ENCODE measurements at places on chromosomes 3 and 15.

DNA sequence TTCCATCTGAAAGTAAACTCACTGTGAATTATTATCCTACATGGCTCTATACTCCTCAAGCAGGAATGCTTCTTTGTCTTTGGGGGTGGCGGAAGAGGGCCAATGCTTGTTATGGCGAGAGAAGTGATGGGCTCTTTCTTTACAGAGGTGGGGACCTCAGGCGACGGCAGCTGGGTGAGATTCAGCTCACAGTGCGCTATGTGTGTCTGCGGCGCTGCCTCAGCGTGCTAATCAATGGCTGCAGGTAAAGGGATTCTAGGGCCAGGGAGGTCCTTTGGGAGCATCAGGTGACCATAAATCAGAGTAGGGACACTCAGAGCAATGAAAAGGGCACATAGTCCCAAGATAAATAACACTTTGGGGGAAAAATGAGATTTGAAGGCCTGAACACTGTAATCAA lies 39.0 kb downstream of the ESYT3 start:
- DNase-seq: no peak

DNA sequence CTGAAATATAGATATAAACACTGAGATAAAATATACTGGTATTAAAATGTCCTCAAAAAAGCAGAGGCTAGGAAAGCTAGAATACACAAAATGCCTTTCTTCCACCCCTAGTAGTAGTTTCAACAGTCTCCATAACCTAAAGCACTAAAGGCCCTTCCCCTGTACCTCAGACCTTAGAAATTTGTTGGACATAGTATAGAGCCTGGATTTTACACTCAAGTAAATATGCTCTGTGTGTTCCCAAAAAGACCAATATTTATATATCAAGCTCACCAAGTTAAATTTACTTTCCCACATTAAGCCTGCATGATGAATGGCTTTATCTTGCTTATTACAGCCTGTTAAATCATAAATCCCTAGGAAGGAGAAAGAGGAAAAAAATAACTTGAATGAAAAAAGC lies 378.7 kb upstream of the AZI2 start:
- no peak for DNase-seq

GRCh38 chr3:100354850-100355249 lies 20.3 kb downstream of the NIT2 start:
- DNase-seq: no peak

DNA sequence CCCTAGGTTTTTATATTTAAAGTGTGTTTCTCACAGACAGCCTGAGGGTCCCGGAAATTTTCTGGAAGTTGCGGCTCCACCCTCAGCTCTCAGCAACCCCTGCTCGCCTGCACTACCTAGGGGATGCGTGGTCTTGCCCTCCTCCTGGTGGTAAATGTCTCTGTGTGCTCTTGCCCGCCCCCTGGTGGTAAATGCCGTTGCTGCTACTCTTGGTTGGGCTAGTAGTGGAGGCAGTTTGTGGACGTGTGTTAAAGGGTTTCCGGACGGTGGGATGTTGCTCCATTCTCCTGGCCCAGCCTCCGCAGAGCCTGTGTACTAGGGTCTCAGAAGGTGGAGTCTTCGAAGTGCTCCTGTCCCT lies 27.4 kb downstream of the STOML1 start:
- DNase-seq: peak; percentile 86

DNA sequence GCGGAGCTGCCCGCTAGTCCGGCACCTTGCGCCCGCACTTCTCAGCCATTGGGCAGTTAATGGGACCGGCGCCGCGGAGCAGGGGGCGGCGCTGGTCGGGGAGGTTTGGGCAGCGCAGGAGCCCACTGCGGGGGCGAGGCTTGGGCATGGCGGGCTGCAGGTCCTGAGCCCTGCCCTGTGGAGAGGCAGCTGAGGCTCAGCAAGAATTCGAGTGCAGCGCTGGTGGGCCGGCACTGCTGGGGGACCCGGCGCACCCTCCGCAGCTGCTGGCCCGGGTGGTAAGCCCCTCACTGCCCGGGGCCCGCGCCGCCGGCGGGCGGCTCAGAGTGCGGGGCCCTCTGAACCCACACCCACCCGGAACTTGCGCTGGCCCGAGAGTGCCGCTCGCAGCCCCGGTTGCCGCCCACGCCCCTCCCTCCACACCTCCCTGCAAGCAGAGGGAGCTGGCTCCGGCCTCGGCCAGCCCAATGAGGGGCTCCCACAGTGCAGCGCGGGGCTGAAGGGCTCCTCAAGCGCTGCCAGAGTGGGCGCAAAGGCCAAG lies 835.0 kb downstream of the TBL1XR1 start:
- no peak for DNase-seq

DNA sequence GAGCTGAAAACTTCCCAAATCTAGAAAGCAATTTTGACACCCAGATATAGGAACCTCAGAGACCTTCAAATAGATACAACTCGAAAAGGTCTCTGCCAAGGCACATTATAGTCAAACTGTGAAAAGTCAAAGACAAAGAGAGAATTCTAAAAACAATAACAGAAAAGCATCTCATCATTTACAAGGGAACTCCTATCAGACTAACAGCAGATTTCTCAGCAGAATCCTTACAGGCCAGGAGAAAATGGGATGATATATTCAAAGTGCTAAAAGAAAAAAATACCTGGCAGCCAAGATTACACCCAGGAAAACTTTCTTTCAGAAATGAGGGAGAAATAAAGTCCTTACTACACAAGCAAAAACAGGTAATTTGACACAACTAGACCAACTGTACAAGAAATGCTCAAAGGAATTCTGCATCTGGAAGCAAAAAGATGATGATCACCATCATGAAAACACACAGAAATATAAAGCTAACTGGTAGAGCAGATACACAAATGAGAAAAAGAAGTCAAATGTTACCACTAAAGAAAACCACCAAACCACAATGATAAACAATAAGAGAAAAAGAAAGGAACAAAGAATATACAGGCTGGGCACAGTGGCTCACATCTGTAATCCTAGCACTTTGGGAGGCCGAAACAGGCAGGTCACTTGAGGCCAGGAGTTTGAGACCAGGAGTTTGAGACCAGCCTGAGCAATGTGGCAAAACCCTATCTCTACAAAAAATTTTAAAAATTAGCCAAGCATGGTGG lies 50.4 kb downstream of the ADAM10 start:
- no peak for DNase-seq

DNA sequence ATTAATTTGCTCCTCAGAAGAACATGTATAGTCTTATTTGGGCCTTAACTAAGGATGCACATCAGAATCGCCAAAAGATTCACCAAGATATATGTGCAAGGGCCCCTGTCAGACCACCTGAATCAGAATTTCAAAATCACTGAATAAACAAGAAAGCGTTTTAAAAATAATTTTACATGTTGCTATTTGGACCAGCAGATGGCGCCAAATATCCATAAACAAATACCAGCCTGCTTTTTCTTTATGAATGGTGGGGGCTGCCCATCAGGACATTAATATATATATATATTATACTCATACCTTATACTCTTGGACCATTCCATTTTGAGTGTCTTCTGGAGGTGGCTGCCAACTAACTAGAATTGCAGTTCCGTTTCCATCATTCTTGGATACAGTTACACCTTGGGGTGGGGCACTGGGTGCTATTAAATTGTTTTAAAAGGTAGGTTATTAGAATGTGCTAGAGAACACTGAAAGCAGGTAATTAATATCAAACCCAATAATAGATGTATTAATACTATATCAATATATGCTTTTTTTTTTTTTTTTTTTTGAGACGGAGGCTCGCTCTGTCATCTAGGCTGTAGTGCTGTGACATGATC lies 1108.3 kb downstream of the ROBO1 start:
- DNase-seq: no peak

DNA sequence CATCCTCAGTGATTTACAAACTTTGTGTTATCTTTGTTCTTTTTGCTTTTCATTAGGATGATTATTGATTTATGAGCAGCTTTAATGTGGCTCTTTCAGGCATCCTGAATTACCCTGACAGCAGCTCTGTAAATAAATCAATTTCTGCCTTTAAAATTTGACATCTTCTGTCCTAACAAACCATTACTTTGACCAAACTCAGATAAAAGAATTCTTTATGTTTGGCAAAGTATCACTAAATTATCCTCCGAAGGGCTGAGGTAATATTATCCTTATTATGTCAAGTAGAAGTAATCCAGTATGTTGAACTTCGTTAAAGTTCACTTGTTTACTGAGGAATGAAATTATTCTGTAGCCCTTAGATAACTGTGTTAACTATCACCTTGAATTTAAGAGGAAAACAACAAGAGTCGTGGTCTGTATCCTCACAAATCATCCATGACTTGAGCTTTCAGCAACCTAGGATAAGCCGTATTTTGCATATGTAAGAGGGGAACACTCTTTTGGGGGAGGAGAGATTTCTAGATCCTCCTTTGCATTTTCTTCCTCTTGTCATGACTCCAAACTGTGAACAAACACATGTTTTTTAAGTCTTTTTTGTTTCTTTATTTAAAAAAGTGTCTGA lies 173.2 kb upstream of the STAC start:
- DNase-seq: no peak

DNA sequence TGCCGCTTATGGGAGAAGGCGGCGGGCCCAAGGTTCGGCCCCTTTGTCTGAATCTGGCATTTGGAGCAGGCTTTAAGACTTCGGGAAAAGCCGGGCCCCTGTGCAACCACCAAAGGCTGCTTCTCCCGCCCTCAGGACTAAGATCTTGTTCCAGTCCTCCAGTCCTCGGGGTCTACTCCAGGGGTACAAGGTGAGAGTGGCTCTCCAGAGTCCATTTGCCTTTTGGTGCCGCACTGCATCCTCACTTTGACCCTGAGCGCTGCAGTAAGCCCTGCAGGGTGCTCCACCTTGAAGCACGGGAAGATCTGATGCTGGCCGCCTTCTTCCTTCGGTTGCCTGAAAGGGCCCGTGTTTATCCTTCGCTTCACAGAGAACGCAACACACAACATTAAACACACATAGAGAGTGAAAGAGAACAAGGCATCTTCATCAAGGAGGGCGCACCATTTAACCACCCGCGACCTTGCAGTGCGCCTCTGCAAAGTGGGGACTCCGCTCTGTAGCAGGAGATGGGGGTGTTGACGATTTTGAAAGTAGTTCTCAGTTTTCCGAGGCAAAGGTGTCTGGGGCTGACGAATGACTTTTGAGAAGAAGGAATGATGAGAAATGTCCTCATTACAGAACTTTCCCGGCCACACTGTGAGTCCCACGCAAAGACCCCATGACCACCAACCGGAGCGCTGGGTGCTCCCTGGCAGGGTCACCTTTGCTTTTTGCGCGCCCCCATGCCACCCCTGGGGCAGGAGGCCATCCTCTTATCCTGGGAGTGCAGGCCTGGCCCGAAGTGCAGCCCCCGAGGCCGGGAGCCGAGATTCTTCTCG lies 1.0 kb downstream of the PIGZ start:
- DNase-seq: no peak

DNA sequence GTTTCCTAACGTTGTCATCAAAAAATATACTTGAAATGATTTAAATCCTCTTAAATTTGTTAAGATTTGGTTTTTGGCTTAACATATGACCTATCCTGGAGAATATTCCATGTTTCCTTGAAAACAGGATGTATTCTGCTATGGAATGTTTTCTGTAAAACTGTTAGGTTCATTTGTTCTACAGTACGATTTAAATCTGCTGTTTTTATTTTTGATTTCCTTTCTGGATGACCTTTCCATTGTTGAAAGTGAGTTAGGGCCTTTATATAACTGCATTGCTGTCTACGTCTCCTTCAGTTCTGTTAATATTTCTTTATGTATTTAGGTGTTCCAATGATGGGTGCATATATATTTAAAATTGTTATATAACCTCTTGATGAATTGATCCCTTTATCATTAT lies 465.3 kb upstream of the ALCAM start:
- DNase-seq: no peak

DNA sequence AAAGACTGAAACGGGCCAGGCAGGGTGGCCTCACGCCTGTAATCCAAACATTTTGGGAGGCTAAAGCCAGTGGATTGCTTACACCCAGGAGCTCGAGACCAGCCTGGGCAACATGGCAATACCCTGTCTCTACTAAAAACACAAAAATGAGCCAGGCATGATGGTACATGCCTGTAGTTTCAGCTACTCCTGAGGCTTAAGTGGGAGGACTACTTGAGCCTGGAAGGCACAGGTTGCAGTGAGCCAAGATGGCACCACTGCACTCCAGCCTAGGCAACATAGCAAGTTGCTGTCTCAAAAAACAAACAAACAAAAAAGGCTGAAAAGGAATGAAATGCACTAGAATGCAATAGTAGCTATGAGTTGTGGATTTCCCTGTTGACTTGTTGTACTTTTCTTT lies 94.7 kb downstream of the STAG1 start:
- DNase-seq: no peak

GRCh38 chr3:7817239-7817638 lies 684.4 kb upstream of the LMCD1 start:
- no peak for DNase-seq

GRCh38 chr3:126540342-126540849 lies 16.4 kb downstream of the CHST13 start:
- DNase-seq: no peak

GRCh38 chr15:56786966-56787365 lies 53.7 kb upstream of the ZNF280D start:
- DNase-seq: no peak

GRCh38 chr3:174049472-174049871 lies 651.9 kb downstream of the NLGN1 start:
- DNase-seq: no peak

DNA sequence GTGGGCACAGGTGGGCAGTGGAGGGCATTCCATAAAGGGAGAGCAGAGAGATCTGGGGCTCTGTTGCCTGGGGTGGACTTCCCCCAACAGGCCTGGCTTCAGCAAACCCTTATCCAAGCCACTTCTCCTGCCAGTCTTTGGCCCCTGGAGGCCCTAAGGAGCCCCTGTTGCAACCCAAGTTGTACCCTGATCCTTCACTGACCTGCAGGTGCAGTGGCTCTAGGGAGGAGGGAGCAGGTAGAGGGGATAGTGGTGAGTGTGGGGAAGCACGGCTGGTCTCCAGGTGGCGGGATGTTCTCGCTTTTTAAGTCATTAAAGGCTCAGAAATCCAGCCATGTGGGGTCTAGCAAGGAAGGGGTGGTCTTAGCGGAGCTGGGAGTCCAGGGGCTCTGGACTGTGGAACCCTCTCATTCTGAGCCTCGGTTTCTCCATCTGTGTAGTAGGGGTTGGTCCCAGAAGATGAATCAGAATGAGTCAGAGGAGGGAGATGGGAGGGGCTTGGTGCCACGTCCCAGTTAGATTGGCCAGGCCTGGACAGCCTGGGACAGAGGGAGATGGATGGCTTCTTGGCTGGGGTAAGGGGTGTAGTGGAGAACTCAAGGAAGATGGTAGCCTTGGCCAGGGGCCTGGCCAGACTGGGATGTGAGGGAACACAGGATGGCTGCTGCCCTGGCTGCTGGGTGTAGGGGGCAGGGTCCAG lies 2.6 kb downstream of the ZBTB47 start:
- no peak for DNase-seq

GRCh38 chr3:67846166-67846565 lies 191.8 kb upstream of the SUCLG2 start:
- no peak for DNase-seq

DNA sequence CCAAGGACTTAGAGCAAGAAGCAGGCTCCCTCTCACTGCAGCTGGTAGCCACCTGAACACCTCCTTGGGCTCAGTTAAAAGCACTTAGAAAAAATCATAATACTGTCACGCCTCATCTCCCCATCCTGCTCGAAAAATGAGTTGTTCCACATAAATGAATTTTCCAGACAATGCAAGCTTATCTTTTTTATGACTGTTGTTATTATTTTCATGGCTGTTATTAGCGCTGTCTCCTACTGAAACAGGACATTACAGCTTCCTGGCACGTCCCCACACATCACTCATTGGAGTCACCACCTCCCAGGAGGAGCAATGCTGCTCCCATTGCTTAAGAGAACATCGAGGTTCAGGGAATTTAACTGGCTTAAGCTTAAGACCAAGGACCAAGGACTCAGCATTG lies 26.5 kb downstream of the CCDC33 start:
- no peak for DNase-seq
